Activated CD4-positive, alpha-beta T cell treated with anti-CD3 and anti-CD28 coated beads for 36 hours (primary cell): ENCODE measurements at places on chromosomes 7 and 10. TPM values are rescaled to one million over a fixed set of nuclear protein-coding genes. Genes with fewer than 3 reads are reported as not detected.
A peak's percentile ranks its signal among the peaks of the same experiment; 100 is the strongest.

The ZNF503 gene
- total RNA-seq: 0.46 TPM

The MPP7 gene
- total RNA-seq: 11.0 TPM

The SPAM1 gene
- total RNA-seq: not detected

The ELOVL3 gene
- 0.14 TPM for total RNA-seq

The MRLN gene
- not detected for total RNA-seq

The STAG3 gene
- total RNA-seq: 28.3 TPM

- peaks cover 2% of the 10 kb centered on the region for H3K27me3 ChIP-seq
- H3K4me3 ChIP-seq: no peak overlapping the region
- H3K4me1 ChIP-seq: peaks cover 9% of the 10 kb centered on the region
- H3K27ac ChIP-seq: no peak overlapping the region
These were observed 7.0 kb upstream of the TMEM243 start for GRCh38 chr7:87226495-87226894.

DNA sequence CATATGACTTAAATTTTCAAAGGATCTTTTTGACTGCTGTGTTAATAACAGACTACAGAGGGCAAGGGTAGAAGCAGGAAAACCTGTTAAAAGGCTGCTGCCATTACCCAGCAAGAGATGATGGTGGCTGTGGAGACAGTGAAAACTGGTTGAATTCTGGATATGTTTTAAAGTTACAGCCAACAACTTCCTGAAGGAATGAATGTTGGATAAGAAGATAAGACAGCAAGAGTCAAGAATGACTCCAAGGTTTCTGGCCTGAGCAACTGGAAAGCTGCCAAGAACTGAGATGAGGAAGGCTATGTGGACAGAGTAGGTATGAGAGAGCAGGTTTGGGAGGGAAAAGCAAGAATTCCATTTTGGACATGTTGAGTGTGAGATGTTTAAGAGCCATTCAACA lies 19.1 kb downstream of the CNOT4 start:
- H3K36me3 ChIP-seq: peaks cover 2% of the 10 kb centered on the region
- no peak overlapping the region for H3K27ac ChIP-seq
- DNase-seq: no peak
- peaks cover 14% of the 10 kb centered on the region for H3K4me1 ChIP-seq
- H3K27me3 ChIP-seq: no peaks in the 10 kb centered on the region

DNA sequence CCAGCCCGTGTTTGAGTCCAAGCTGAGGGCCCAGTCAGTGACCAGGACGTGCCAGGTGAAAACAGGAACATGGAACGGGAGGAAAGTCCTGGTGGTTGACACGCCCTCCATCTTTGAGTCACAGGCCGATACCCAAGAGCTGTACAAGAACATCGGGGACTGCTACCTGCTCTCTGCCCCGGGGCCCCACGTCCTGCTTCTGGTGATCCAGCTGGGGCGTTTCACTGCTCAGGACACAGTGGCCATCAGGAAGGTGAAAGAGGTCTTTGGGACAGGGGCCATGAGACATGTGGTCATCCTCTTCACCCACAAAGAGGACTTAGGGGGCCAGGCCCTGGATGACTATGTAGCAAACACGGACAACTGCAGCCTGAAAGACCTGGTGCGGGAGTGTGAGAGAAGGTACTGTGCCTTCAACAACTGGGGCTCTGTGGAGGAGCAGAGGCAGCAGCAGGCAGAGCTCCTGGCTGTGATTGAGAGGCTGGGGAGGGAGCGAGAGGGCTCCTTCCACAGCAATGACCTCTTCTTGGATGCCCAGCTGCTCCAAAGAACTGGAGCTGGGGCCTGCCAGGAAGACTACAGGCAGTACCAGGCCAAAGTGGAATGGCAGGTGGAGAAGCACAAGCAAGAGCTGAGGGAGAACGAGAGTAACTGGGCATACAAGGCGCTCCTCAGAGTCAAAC lies 5.2 kb downstream of the GIMAP5 start:
- H3K4me1 ChIP-seq: peaks cover 76% of the 10 kb centered on the region
- peak overlapping the region; percentile 86 for H3K4me3 ChIP-seq
- H3K27ac ChIP-seq: peak overlapping the region; percentile 95
- H3K27me3 ChIP-seq: no peaks in the 10 kb centered on the region

- no peaks in the 10 kb centered on the region for H3K36me3 ChIP-seq
- no peaks in the 10 kb centered on the region for H3K4me1 ChIP-seq
- peaks cover 5% of the 10 kb centered on the region for H3K27me3 ChIP-seq
These were observed 38.1 kb downstream of the TMEM130 start for GRCh38 chr7:98831641-98832221.

DNA sequence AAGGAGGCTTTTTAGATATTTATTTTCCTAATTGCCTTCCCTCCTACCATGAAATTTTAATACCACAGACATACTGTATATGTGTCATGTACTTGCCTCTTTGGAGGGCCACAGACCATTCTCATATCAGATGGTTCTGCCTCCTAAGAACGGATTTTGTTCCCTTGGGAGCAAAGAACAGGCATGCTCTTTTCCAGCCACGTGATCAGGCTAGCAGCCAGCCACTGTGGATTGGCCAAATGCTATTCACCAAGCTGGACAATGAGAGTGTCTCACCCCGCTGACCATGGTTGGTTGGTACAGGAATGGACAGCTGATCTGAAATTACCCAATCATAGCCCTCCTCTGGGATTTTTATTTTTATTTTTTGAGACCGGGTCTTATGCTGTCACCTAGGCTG lies 21.5 kb upstream of the CRHR2 start:
- H3K27me3 ChIP-seq: no peaks in the 10 kb centered on the region
- DNase-seq: no peak
- no peak overlapping the region for H3K4me3 ChIP-seq
- no peaks in the 10 kb centered on the region for H3K4me1 ChIP-seq
- H3K27ac ChIP-seq: no peak overlapping the region
- H3K36me3 ChIP-seq: no peaks in the 10 kb centered on the region

GRCh38 chr7:1243964-1244416 lies 11.3 kb downstream of the UNCX start:
- no peaks in the 10 kb centered on the region for H3K36me3 ChIP-seq
- peaks cover 62% of the 10 kb centered on the region for H3K27me3 ChIP-seq
- H3K4me3 ChIP-seq: no peak overlapping the region
- DNase-seq: no peak
- peaks cover 6% of the 10 kb centered on the region for H3K4me1 ChIP-seq

- no peak overlapping the region for H3K27ac ChIP-seq
- no peak for DNase-seq
These were observed 372.1 kb upstream of the MKI67 start for GRCh38 chr10:128498378-128498730.

DNA sequence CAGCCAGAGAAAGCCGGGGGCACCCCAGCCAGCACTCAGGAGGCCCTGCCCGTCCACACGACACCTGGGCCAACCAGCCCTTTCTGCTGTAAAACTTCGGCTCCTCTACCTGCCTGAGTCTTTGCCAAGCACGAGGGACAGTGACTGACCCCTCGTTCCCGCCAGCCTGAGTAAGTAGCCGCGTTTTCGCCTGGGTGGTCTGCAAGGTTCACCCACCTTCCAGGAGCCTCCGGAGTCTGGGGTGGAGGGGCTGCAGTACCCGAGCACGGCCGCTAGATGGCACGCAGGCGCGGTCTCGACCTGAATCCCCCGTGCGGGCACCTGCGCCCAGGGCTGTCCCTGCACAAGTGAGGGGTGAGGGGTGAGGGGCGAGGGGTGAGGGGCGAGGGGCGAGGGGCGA lies 192.7 kb downstream of the PTPRN2 start:
- DNase-seq: peak; percentile 67
- H3K27me3 ChIP-seq: no peaks in the 10 kb centered on the region
- H3K36me3 ChIP-seq: no peaks in the 10 kb centered on the region

GRCh38 chr7:44615149-44615611 lies 8.8 kb downstream of the OGDH start:
- H3K4me1 ChIP-seq: peaks cover 65% of the 10 kb centered on the region
- H3K36me3 ChIP-seq: peaks cover 18% of the 10 kb centered on the region
- peak overlapping the region; percentile 66 for H3K27ac ChIP-seq
- H3K4me3 ChIP-seq: no peak overlapping the region

- peaks cover 8% of the 10 kb centered on the region for H3K27me3 ChIP-seq
- H3K36me3 ChIP-seq: no peaks in the 10 kb centered on the region
- no peak for DNase-seq
- peak overlapping the region; percentile 85 for H3K4me3 ChIP-seq
- peaks cover 19% of the 10 kb centered on the region for H3K4me1 ChIP-seq
- peak overlapping the region; percentile 74 for H3K27ac ChIP-seq
These were observed 711 bp downstream of the HIP1 start for GRCh38 chr7:75737856-75738603.

- H3K4me3 ChIP-seq: no peak overlapping the region
- no peak for DNase-seq
- H3K4me1 ChIP-seq: no peaks in the 10 kb centered on the region
- no peak overlapping the region for H3K27ac ChIP-seq
- H3K36me3 ChIP-seq: no peaks in the 10 kb centered on the region
- H3K27me3 ChIP-seq: no peaks in the 10 kb centered on the region
These were observed 287.6 kb downstream of the TWIST1 start for GRCh38 chr7:18829858-18830285.
